LNCaP clone FGC (cell line): ENCODE measurements at places on chromosomes 11 and 22.
A peak's percentile ranks its signal among the peaks of the same experiment; 100 is the strongest.

- DNase-seq, result peak; percentile 19
These were observed 238.7 kb downstream of the FAM181B start for GRCh38 chr11:82494988-82495432.

DNA sequence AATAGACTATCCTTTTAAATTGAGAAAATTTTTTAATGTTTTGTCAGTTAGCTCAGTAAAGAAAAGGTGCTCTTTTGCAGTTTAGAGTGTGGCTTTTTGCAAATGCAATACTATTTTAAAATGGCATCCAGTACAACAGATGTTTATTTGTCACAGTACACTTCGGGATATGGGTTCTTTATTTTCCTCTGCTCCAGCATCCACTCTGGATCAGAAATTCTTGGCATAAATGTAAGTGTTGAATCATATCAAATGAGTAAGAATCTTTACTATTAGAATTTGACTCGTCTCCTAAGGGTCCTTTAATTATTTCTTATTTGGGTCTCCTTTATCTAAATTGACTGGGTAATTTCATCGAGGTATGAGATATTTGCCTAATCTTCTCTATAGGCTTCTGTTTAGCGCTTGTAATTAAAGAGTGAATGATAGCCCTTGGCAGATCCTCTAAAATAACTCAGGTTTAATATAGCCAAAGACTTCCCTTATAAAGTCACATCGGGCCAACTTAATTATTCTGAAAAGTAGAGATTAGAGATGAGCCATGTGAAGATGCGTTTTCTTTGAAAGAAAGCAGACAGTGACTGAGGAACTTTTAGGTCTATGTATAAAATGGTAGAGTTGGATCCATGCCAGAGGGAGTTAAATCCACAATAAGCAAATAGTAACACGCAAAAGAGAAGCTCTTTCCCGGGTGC is 132.7 kb downstream of the CASP12 start:
- no peak for DNase-seq

DNA sequence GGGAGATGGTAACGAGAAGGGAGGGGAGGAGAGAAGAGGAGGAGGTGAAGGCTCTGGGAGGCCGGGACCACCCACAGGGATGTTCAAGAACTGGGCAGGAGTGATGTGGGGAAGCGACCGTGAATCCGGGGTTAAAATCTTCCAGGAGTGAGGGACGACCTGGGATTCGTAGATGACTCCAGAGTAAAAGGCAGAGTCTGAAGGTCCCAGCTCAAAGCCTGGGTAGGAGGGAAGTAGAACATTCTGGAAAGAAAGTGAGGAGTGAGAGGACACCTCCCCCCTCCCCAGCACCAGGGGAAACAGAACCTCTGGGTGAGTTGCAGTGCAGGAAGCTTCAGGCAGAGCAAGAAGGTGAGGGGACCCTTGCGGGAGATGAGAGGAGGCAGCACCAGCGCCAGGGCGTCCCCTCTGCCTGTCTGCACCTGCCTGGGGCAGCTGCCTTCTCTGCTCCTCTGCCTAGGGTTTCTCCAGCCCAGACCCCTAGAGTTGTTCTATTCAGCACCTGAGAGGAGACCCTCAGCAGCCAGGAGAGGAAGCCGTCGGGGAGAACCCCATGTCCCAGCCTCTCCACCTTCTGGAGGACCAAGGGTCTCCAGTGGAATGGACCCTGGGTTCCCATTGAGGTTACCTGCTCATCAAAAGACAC is 49.7 kb downstream of the LINC01488 start:
- DNase-seq, result no peak

DNA sequence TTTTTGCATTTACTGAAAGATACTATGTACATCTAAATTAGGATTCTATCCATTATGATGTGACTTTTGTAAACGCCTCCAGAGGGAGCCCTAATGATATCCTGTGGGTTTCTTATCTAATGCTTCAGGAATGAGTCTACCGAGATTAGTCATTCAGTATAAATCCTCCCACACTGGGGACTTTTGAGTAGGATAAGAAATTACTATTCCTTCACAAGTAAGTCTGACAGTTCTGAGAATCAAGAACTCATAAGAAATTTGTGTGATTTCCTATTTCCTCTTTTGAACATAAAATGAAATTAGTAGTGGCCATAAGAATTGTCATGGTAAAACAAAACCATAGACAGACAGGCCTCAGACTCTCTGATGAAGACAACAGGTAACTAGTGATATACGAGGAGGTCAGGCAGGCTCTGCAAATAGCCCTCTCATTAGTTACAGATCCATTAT is 10.0 kb upstream of the OR5M1 start:
- DNase-seq, result peak; percentile 48

- no peak for DNase-seq
These were observed 757.5 kb downstream of the NELL1 start for GRCh38 chr11:21426931-21427330.

GRCh38 chr11:43576803-43577521 is 103.6 kb upstream of the HSD17B12 start:
- peak; percentile 34 for DNase-seq

DNA sequence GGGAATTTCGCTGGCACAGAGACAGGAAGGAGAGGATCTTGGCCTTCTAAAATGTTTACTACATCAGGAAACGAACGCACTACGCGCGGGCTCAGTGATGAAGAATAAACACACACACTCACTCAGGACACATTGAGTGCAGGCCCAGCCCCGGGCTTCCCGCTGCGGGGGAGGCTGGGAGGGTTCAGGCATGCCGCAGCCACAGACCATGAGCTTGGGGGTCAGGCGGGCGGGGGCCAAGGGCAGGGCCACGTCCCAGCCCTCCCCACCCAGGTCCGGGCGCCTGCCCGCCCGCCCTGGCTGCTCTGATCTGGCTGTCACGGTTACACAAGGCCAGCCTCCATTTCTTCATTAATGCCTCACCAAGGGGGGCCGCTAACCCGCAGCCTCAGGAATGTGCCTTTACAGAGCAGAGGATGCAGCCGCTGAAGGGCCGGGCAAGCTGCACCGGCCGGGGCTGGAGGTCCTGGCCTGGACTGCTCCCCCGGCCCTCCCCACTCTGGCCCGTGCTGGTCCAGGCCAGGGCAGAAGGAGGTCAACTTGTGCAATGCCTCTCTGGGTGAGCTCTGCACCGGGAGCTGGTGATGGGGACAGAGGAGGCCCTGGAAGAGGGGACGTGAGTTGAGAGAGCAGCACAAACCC is 41.7 kb downstream of the IGF2 start:
- DNase-seq, result no peak

DNA sequence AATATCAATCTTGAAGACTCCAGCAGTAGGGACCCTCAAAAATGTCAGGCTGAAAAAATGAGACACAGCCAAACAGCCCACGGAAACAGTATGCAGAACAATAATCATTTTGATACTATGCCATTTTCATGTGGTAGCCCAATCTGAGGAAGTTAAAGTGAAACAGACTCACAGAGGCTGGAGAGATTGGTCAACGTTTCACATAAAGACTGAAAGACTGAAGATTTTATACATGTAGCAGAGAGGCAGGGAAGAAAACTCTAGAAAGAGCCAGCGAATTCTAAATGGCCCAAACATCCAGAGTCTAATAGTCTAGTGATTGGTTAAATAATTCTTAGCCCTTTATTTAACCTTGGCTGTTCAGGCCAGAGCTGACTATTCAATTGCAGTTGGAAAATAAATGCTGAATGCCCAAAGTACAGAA is 49.4 kb downstream of the MAML2 start:
- no peak for DNase-seq

DNA sequence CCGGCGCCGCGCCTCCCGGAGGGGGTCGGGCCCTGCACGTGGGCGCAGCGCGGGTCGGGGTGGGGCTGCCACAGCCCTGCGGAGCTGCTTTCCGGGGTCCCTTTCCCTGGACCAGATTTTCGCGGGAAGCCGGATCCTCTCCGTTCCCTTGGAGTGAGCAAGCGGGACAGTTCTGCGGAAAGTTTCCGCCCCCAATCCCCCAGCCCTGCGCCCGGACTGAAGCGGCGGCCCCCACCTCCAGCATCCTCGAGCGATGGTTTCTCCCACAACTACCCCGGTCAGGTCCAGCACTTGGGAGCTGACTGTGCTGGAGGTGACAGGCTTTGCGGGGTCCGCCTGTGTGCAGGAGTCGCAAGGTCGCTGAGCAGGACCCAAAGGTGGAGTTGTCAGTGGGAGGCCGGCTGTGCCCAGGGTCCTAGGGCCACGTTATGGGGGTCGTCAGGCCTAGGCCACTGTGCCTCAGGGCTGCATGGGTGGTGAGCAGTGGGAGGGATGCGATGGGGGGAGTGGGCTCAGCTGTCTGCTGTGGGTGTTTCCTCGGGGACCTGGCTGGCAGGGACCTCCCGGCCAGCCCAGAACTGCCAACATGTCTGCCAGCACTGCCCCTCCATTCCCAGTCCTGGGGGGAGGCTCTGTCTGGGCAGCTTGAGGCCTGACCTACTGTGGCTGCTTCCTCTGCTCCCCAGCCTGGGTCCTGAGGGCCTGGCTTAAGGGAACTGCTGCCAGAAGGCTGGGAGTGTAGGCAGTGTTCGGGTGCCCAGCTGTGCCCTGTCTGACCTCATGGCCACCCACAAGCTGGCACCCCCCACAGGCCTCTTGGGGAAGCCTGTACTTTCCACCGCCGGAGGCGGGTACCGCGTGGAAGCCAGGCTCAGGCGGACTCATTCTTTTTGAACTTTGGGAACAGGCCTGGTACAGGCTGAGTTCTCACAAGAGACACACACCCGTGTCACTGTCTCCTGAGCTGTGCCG is 726 bp downstream of the ST3GAL4 start:
- DNase-seq, result no peak

DNA sequence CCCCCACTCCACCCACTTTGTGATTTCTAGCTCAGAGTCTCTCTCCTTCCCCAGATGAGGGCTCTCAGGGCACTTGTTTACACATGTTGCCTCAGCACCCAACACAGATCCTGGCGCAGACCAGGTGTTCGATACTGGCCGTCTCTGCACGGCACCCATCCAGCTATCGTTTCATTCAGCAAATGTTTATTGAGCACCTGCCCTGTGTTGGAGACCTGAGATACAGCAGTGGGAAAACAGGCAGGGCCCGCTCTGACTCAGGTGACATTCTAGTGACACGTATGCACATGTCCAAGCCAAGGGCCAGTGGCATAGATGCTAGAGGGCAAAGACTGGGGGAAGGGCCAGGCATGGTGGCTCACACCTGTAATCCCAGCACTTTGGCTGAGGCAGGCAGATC is 71.9 kb downstream of the NFAM1 start:
- peak; percentile 32 for DNase-seq

DNA sequence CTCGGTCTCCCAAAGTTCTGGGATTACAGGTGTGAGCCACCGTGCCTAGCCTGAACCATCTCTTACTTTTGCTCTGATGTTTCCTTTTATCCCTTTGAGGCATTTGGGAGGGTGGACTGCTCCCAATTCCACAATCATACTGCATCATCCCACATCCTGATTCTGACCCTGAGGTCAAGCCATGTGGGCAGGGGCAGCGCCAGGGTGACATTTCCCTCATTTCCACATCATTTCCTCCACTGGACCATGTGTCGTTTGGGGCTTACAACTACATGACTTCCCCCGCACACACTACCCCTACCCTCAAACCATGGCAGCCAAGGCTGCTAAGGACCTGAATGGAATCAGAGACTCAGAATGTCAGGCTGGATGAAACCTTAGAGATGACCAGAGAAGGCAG is 26.4 kb upstream of the ZBTB16 start:
- no peak for DNase-seq

- DNase-seq, result peak; percentile 75
These were observed 135.7 kb downstream of the TMEM135 start for GRCh38 chr11:87173185-87174039.

DNA sequence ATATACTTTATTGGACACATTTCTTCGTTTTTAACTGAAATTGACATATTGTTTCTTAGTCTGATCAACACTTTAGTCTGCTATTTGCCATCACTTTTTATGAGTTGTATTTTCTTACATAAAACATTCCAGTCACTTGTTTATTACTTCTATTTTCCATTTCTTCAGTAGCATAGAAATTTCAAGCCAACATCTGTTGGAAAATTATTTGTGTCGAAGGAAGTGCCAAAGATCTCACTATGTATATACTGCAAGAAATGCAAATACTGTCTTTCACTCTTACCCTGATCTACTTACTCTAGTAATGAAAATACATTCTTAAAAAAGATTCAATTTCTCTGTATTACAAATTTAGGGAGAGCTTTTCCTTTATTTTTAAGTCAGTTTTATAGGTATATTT is 105.9 kb downstream of the SLC17A6 start:
- DNase-seq, result no peak

GRCh38 chr11:60477035-60477445 is 15.5 kb upstream of the MS4A12 start:
- DNase-seq, result no peak

GRCh38 chr11:113248702-113249490 is 65.5 kb upstream of the TTC12 start:
- no peak for DNase-seq

GRCh38 chr11:87179621-87180020 is 141.9 kb downstream of the TMEM135 start:
- no peak for DNase-seq

GRCh38 chr11:122422682-122423081 is 232.8 kb upstream of the UBASH3B start:
- no peak for DNase-seq

DNA sequence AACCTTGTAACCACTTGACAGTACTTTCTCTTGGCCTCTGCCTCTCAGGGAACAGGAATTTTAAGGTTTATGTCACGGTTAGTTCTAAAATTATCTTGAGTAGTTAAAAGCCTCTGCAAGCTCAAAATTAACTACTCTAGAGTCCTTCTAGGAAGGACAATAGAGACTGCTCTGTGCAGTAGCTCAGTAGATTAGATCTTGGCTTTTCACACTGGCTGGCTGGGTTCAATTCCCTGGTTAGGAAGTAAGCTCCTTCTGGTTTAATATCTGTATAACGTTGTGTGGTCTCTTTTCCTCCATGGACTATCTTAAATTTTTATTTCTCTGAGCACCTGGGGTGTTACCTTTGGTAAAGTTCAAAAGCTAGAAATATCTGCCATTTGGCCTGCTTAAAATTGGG is 109.2 kb downstream of the AASDHPPT start:
- DNase-seq, result no peak

GRCh38 chr11:17528181-17528691 is 16.0 kb downstream of the USH1C start:
- DNase-seq, result peak; percentile 13

GRCh38 chr22:38177926-38178604 is 3.6 kb downstream of the PLA2G6 start:
- peak; percentile 92 for DNase-seq

- no peak for DNase-seq
These were observed 60.6 kb upstream of the RDX start for GRCh38 chr11:110356762-110357671.

- DNase-seq, result no peak
These were observed 79.6 kb downstream of the BMAL1 start for GRCh38 chr11:13357232-13357631.

DNA sequence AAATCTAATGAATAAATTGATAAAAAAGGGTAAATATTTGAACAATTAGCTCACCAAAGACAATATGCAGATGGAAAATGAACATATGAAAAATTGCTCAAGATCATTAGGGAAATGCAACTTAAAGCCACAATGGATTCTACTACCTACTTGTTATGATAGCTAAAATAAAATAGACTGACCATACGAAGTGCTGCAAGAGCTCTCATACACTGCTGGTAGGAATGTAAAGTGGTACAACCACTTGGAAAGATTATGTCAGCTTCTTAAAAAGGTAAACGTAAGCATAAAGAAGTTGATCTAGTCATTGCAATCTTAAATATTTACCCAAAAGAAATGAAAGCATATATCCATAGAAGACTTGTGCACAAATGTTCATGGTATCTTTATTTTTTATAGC is 504.2 kb upstream of the ARHGAP42 start:
- no peak for DNase-seq
